ENCODE measurements at places on chromosomes 6 and 20.
A peak's percentile ranks its signal among the peaks of the same experiment; 100 is the strongest.

DNA sequence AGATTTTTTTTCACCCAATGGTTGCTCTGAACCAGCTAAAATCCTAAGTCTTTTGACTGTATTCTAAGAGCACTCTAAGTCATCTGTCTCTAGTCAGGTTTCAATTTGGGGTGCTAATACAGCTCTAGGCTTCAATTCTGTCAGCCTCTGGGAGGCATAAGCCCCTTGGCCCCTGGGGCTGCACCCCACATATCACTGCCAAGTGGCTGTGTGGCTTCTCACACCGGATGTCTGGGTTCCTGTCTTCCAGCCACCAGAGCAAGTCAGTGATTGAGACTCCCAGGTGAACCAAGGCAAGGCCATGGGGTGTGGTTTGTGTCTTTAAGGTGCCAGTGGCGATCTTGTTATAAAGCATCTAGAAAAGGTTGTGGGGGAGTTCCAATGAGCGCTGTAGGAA lies 136.5 kb downstream of the TMEM242 start:
- H3K27ac ChIP-seq = no peak overlapping the region
- no peak for DNase-seq
- H3K27me3 ChIP-seq = no peaks in the 10 kb centered on the region
- H3K36me3 ChIP-seq = peaks cover 49% of the 10 kb centered on the region
- peaks cover 6% of the 10 kb centered on the region for H3K4me1 ChIP-seq
- H3K4me3 ChIP-seq = no peak overlapping the region

- no peaks in the 10 kb centered on the region for H3K36me3 ChIP-seq
- peaks cover 5% of the 10 kb centered on the region for H3K4me1 ChIP-seq
- no peak for DNase-seq
- H3K4me3 ChIP-seq = no peak overlapping the region
Measured at GRCh38 chr6:155498370-155498769, 42.7 kb upstream of the NOX3 start.

DNA sequence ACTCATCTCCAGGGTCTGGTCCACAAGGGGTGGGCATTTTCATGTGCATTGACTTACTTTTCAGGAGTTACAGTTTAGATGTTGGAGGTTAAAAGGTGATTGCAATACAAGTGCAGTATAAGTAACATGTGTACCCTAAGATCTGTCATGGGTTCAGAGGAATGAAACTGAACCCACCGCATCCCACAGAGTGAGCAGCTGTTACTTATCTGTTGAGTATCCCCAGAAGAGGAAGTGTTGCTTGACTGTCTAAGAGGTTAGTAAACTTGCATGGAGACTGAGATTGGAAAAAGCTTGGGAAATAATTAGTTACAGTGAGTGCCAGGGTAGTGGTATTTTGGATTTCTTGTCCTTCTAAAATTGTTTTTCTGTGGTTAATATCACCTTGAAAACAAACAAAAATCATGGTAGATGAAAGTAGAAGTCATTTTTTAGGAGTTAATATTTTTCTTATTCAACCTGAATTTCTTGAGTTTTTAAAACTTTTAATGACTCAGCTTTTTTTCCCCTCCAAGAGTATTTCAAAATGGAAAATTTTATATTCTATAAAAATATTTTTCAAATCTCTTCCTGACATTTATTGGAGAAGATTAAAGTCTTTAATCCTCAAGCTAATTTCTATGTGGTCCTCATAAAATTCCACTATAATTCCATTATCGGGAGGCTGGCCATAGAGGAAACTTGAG lies 306.1 kb downstream of the ZNF217 start:
- no peak overlapping the region for H3K4me3 ChIP-seq

DNA sequence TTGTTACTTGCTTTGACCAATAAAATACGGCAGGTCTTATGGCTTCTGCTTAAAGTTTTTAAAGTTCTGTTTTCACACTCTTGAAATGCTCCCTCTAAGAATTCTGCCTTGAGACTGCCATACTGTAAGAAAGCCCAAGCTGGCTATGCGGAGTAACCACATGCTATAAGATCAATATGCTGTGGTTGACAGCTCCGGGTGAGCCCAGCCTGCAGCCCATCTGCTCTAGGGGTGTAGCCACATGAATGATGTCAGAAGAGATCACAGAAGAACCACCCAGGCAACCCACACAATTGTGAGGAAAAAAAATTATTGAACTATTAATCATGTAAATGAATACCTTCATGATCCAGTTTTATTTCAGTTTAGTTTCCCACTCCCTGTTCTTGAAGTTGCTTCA lies 26.1 kb upstream of the SH3BGRL2 start:
- H3K36me3 ChIP-seq = no peaks in the 10 kb centered on the region
- H3K4me3 ChIP-seq = no peak overlapping the region
- no peaks in the 10 kb centered on the region for H3K4me1 ChIP-seq
- no peak overlapping the region for H3K27ac ChIP-seq
- DNase-seq = no peak

GRCh38 chr6:158357570-158358216 lies 45.4 kb downstream of the TULP4 start:
- no peaks in the 10 kb centered on the region for H3K36me3 ChIP-seq
- peak overlapping the region; percentile 78 for H3K27ac ChIP-seq
- peaks cover 41% of the 10 kb centered on the region for H3K4me1 ChIP-seq
- H3K27me3 ChIP-seq = no peaks in the 10 kb centered on the region
- no peak for DNase-seq
- H3K4me3 ChIP-seq = peak overlapping the region; percentile 41

DNA sequence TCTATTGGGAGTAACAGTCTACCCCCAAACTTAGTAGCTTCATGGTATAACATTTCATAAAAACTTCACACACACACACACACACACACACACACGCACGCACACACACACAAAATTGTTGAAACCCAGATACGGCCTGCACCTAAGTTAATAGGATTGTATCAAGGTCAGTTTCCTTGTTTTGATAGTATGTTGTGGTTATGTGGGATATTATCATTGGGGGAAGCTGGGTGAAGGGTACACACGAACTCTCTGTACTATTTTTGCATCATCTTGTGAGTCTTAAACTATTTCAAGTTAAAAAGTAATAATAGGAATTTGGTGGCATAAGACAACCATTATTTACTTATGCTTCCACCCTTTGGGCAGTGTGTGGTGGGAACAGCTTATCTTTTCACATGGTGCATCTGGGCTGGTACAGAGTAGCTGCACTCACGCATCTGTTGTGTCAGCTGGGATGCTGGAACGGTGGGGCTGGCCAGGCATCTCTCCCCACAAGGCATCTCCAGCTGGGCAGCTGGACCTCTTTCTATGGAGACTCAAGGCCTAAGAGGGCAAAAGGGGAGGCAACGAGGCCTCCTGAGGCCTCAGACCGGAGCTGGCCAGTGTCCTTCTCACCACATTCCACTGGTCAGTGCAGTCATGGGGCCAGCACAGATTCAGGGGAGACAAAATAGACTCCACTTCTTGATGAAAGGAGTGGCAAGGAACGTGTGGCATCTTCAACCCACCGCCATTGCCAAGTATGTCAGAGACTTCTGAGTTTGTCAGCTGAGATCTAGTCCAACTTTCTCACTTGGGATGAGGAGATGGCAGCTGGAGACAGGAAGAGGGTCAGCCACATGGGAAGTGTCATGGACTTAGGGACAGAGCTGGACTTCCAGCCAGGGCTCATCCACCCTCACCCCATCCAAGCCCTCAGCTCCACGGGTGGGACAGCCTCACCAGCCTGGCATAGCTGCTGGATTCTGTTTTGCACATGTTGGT lies 20.5 kb upstream of the IP6K3 start:
- no peak overlapping the region for H3K27ac ChIP-seq
- peaks cover 7% of the 10 kb centered on the region for H3K36me3 ChIP-seq
- no peak overlapping the region for H3K4me3 ChIP-seq
- no peaks in the 10 kb centered on the region for H3K27me3 ChIP-seq
- peaks cover 3% of the 10 kb centered on the region for H3K4me1 ChIP-seq

DNA sequence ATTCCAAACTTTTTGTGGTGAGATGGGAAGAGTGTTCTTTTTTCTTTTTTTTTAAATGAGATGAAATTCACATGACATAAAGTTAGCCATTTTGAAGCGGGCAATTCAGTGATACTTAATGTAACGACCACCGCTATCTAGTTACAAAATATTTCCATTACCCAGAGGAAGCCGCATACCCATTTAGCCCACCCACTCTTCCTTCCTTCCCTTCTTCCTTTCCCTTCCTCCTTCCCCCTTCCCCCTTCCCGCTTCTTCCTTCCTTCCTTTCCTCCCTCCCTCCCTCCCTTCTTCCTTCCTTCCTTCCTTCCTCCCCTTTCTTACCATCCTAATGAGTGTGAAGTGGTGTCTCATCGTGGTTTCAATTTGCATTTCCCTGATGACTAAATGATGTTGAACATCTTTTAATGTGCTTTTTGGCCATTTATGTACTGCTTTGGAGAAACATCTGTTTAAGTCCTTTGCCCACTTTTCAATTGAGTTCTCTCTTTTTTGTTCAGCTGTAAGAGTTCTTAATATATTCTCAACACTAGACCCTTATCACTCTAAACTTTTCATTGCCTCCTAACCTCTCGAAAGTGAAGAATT lies 371.1 kb downstream of the FARS2 start:
- H3K27ac ChIP-seq = no peak overlapping the region
- no peaks in the 10 kb centered on the region for H3K36me3 ChIP-seq
- no peaks in the 10 kb centered on the region for H3K27me3 ChIP-seq
- no peak overlapping the region for H3K4me3 ChIP-seq
- peaks cover 11% of the 10 kb centered on the region for H3K4me1 ChIP-seq
- no peak for DNase-seq

GRCh38 chr6:36350681-36351571 lies 14.2 kb upstream of the BNIP5 start:
- H3K27me3 ChIP-seq = peaks cover 45% of the 10 kb centered on the region
- H3K4me1 ChIP-seq = peaks cover 9% of the 10 kb centered on the region
- no peak overlapping the region for H3K27ac ChIP-seq
- DNase-seq = no peak

DNA sequence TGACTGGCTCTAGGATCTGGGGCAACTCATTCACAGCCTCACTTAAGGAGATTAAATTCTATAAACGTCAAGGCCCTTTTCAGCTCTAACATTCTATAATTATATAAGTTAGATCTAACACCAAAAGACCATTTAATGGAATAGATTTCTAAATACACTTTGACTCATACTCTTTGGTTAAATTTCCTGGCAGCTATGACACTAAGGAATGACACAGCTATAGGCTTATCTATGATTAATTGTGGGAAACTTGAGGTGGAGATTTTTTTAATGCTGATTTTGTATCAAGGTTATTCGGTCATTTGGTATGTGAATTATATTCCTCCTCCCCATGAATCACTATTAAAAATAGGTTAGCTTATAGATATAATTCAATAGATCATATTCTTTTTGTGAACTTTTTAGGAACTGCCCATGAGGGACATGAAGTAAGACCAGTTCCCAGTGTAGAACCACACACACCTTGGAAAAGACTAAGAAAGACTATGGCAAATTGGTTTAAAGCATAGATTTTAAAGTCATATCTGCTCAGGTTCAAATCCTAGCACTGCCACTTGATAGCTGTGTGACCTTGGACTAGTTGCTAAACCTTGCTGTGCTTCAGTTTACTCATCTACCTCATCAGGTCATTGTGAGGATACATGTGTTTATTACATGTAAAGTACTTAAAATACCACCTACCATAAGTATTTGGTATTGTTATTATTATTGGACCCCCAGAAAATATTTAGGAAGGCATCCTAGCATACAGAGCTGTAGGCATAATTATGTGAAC lies 116.0 kb downstream of the CRYBG1 start:
- DNase-seq = no peak
- no peaks in the 10 kb centered on the region for H3K4me1 ChIP-seq
- no peak overlapping the region for H3K4me3 ChIP-seq
- H3K27me3 ChIP-seq = peaks cover 3% of the 10 kb centered on the region
- no peaks in the 10 kb centered on the region for H3K36me3 ChIP-seq

GRCh38 chr6:24099181-24099580 lies 26.8 kb upstream of the NRSN1 start:
- H3K36me3 ChIP-seq = no peaks in the 10 kb centered on the region
- no peak overlapping the region for H3K27ac ChIP-seq
- H3K4me1 ChIP-seq = no peaks in the 10 kb centered on the region
- no peak overlapping the region for H3K4me3 ChIP-seq
- no peaks in the 10 kb centered on the region for H3K27me3 ChIP-seq
- DNase-seq = no peak

DNA sequence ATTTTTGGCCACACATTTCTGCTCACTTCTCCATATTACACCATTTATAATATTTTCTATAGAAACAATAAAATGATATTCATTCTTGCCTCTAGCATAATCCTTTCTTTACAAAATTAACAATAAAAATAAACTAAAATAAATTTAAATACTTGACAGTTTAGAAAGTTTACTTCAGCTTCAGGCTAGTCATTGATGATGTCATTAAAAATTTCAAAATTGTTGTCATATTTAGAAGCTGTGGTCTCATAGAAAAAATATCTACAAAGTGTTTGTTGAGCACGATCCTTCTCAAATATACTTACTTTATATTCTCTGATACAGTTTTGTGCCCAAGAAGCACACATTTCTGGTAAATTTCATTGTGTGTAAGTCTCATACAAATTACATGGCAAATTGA lies 717.4 kb upstream of the CITED2 start:
- H3K4me3 ChIP-seq = no peak overlapping the region
- no peaks in the 10 kb centered on the region for H3K27me3 ChIP-seq
- H3K4me1 ChIP-seq = no peaks in the 10 kb centered on the region
- H3K27ac ChIP-seq = no peak overlapping the region

DNA sequence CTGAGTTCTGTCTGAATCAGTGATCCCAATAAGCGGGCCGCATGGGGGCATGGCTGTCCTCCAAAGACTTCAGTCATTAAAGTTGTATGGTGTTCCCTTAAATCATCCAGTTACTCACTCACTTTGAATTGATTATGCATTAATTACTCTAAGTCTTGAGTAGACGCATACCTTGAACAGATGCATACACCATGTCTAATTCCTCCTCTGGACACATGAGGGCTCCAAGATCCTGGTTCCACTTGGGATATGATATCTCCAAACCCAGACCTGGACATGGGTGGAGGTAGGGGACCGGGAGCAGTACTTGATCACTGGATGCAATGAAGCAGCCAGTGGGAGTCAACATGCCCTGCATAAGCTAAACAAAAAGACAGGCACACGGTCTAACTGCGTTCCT lies 204.5 kb downstream of the FNDC1 start:
- no peaks in the 10 kb centered on the region for H3K4me1 ChIP-seq
- H3K36me3 ChIP-seq = no peaks in the 10 kb centered on the region
- H3K4me3 ChIP-seq = no peak overlapping the region
- no peaks in the 10 kb centered on the region for H3K27me3 ChIP-seq

DNA sequence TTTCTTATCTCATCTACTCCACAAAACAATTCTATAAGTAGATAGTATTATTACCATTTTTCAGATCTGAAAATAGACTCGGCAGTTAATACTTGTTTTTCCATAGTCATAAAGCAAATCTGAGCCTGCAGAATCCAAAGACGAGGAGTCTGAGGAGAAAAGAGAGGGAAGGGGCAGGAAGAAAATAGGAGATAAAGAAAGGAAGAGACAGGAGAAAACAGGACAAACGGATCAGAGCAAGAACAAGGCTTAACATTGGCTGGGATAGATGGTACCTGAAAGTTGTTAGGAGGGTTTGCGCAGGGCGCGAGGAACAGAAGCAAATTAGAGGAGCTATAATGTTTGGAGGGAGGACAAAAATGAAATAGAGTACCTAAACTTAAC lies 639 bp upstream of the PPIL1 start:
- peaks cover 27% of the 10 kb centered on the region for H3K36me3 ChIP-seq
- H3K27ac ChIP-seq = peak overlapping the region; percentile 100
- H3K4me3 ChIP-seq = peak overlapping the region; percentile 99
- peaks cover 44% of the 10 kb centered on the region for H3K4me1 ChIP-seq

GRCh38 chr20:58701431-58702160 lies 9.0 kb downstream of the NPEPL1 start:
- no peak overlapping the region for H3K27ac ChIP-seq
- DNase-seq = no peak
- H3K4me3 ChIP-seq = no peak overlapping the region
- H3K4me1 ChIP-seq = peaks cover 12% of the 10 kb centered on the region
- H3K27me3 ChIP-seq = no peaks in the 10 kb centered on the region

- DNase-seq = no peak
- H3K36me3 ChIP-seq = no peaks in the 10 kb centered on the region
- H3K27me3 ChIP-seq = peaks cover 20% of the 10 kb centered on the region
- H3K4me1 ChIP-seq = no peaks in the 10 kb centered on the region
Measured at GRCh38 chr20:40744072-40744817, 55.2 kb upstream of the MAFB start.
